ENCODE measurements at places on chromosomes 16 and 17.

DNA sequence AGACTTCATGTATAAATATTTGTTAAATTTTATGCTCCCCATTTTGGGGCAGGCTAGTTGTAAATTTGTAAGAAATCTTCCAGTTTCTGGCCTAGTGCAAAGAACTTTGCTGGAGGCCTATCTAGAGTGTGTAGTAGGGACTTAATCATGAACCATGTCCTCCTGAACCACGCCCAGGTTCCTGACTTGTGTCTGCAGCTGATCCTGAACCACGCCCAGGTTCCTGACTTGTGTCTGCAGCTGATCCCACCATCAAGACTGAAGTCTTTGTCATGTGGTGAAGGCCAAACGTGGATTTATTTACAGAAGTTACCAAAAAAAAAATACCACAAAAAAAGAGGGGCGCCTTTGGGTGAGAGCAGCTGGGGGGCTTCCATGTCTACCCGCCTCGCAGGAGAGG is 33.1 kb downstream of the LMF1 start:
- no peak for DNase-seq

GRCh38 chr16:47726031-47726675 is 265.0 kb downstream of the PHKB start:
- DNase-seq = no peak

GRCh38 chr17:80968602-80969029 is 23.0 kb upstream of the CHMP6 start:
- DNase-seq = no peak

DNA sequence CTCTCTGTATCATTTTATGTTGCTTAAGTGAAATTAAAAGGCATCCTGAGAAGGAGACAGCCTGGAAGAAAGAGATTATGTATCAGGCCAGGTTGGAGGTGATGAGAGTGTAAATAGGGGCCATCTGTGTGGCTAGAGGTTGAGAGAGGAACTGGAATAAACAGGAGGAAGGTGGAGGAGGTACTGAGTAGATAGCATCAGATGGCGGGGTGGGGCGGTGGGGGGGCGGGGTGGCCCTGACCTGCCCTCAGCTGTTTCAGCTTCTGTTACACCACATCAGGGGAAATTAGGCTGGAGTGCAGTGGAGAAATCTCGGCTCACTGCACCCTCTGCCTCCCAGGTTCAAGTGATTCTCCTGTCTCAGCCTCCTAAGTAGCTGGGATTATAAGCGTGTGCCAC is 6.9 kb upstream of the KCNG4 start:
- no peak for DNase-seq

DNA sequence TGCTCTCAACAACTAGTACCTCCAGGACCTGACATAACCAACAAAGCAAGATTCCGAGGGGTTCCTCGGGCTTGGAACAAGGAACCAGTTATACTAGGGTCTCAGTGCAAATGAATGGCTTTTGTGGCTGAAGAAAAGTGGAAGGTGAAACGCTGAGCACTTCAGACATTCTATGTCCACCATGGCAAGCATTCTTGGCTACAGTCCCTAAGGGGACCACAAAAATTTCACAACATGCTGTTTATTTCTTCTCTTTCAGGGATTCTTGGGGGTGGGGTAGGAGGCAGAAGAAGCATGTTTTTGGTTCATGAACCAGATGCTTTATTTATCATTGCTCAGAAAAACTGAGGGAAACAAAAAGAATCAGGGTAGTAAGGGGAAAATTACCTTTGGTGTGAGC is 479.9 kb upstream of the CDH11 start:
- no peak for DNase-seq

GRCh38 chr17:9187828-9188227 is 166.5 kb downstream of the NTN1 start:
- no peak for DNase-seq

- peak; percentile 49 for DNase-seq
Observed at GRCh38 chr17:5282642-5283217, 646 bp downstream of the RABEP1 start.

DNA sequence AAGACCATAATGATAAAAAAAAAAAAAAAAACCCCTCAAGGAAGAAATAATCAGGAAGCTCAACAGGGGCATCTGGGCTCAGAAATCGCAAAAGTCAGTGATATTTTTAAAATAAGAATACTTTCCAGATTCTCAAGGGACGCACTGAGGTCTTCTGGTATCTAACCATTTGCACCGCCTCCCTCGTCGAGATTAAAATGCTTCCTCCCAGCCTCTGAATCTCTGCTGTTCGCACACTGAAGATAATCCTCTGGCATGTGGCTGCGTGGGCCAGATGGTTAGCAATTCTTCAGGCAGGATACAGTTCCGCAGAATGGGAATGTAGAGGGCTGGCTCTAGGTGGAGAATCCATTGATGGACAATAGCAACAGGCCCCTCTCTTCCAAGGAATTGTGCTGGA is 211.7 kb upstream of the CDH5 start:
- no peak for DNase-seq

GRCh38 chr16:67547423-67548264 is 14.7 kb upstream of the CTCF start:
- DNase-seq = no peak

DNA sequence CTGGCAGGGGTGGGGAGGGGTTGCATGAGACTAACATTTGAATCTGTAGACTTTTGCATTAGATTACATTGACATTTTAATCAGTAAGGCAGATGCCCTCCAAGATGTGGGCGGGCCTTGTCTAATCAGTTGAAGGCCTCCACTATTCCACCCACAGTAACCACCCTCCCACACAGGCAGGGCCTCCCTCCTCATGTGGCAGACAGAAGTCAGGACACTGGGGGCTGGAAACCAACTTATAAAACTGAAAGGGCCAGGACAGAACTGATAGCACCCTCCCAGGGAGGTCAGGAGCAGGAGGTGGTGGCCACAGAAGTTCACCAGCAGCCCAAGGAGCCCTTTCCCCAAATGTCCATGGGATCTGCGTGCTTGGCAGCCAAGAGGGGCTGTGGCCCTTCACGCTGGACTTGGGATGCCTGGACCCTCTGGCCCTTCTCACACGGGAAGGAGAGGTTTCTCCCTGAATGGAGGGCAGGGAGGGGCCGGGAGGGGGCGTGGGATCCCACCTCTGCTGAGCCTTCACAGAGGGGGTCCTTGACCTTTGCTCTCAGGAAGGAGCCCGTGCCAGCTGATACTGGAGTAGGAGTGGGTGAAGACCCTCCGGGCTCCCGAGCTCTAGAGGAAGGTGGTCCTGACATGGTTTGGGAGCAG is 4.6 kb downstream of the PYCR1 start:
- DNase-seq = no peak

DNA sequence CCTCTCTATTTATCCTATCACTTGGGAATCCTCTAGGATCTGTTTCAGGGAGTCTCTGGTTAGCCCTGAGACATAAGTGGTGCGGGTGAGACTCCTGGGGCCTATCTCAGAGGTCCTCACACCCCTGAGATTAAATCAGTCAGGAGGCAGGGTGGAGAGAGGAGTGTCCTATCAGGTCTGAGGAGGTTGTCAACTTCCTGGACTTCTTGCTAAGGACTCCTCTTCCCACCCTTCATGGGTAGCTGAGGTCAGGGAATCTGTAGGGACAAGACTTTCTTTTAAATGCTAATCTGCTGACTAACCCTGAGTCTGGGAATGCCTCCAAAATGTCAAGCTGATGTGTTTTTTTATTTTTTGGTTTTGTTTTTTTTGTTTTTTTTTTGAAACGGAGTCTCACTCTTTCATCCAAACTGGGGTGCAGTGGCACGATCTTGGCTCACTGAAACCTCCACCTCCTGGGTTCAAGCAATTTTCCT is 6.6 kb upstream of the ARMC5 start:
- no peak for DNase-seq

DNA sequence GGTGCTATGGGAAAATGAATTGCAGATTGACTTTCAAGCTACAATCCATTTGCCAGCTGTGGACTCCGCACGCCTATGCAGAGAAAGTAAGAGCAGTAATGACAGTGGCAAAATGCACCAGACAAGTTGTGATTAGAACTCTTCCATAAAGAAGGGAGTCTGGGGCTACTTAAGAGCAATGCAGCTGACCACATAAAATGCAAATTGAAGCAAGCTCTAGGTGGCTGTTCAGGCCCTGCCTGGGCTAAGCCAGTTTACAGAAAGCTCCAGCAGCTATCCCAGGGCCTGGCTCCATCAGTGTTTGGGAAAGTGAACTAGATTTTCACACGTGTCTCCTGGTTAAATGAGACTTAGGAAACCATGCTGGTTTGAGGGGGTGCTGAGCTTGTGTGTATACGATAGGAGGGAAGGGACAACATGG is 2.2 kb upstream of the MAP2K6 start:
- DNase-seq = no peak

GRCh38 chr17:41308251-41308917 is 725 bp downstream of the KRTAP16-1 start:
- DNase-seq = peak; percentile 42

DNA sequence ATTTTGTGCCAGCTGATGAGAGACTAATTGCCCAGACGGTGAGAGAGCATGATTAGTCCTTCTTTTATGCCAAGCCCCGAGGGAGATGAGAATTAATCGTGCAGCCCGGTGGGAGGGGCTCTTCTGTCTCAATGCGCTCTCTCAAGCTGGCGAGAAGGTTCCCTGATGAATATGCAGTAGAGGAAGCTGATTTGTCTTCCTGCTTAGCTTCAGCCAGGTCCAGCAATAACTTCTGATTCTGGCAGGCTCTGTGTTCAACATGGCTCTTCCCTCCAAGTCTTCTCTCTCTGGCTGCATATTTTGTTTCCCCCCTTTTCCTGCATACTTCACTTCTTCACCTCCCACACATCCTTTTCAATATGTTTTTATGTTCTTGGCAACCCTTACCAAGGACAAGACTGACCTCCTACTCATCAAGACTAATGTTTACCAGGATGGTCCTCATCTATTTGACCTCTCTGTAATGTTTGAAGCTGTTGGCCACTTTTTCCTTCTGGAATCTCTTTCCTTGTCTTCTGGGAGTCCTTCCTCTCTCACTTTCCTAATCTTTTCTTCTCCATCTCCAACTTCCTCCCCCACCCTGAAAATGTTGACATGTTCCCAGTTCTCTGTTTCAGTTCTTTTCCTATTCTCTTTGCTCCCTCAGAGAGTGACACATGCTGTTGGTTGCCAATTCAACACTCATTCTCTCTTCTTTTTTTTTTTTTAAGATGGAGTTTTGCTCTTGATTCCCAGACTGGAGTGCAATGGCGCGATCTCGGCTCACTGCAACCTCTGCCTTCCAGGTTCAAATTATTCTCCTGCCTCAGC is 33.1 kb downstream of the ARL4D start:
- no peak for DNase-seq

DNA sequence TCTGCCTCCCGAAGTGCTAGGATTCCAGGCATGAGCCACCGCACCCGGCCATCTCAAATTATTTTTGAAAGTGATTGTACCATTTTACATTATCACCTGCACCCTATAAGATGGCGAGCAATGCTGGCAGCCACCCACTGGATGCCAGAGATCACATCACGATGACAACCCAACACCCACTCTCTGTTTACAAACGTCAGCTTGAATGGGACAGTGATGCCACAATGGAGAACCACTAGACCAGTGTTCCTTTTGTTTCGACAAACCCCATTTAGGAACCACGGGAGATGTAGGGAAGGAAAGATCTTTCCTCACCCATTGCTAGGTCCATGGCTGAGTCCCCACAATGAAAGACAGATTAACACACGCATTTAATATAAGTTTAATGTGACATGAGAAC is 20.1 kb upstream of the HAPSTR1 start:
- no peak for DNase-seq
